GM23338 (cell line): ENCODE measurements at places on chromosomes 6 and 20. TPM values are rescaled to one million over a fixed set of nuclear protein-coding genes. Genes with fewer than 3 reads are reported as not detected.

DNA sequence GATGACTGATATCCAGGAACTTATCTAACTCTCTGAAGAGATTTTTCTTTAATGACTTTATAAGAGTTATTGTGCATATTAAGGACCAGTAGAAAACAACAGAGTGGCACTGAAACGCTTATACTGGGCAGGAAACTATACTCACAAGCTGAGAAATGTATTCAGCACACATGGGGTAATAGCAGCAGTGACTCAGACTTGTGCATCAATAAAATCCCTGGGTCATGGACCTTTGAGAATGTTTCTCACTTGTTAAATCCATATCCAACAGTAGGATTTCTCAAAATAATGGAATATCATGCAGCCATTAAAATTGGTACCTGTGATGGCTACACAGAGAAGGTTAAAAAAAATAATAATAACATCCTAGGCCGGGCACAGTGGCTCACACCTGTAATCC lies 219.5 kb downstream of the BTBD9 start:
- H3K36me3 ChIP-seq = no peaks in the 10 kb centered on the region
- H3K27ac ChIP-seq = no peak overlapping the region
- DNase-seq = no peak
- no peaks in the 10 kb centered on the region for H3K27me3 ChIP-seq
- no peak overlapping the region for H3K4me3 ChIP-seq

DNA sequence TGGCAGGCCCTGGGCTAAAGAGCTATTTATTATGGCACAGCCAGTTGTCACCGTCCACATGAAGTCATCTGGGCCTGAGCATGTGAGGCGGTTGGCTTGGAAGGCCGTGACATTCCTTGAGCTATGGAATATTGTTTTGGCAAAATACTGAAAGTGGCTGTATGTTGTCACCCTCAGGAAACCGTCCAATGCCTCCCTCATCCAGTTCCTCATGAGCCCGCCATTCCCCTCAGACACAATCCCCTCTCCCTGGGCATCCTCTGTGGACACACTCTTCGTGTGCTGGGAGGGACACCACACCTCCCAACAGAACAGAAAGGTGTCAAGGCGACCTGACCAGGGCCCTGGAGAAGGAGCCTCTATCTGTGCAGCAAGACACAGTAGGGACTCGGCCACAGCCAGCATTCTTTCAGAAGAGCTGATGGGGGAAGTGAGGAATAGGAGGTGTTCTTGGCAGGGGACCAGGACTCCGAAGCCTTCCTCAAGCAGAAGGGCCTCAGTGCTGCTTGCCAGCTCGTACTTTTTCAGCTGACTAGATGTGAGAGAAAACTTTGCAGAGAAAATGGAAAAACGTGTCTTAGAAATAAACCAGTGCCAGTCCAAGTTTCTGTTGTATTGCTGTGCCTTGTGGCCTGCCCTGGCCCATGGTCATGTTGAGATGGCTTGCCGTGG lies 120.5 kb downstream of the SOD2 start:
- H3K27ac ChIP-seq = no peak overlapping the region
- H3K4me1 ChIP-seq = no peaks in the 10 kb centered on the region
- no peak for DNase-seq
- no peak overlapping the region for H3K4me3 ChIP-seq

Gene BPIFA1
- not detected in 2 replicates for polyA plus RNA-seq

Gene FOXO3
- polyA plus RNA-seq = 9.1 and 9.8 TPM in 2 replicates
